Activated CD4-positive, alpha-beta T cell treated with anti-CD3 and anti-CD28 coated beads for 36 hours (primary cell): ENCODE measurements at places on chromosomes 3 and 15. TPM values are rescaled to one million over a fixed set of nuclear protein-coding genes. Genes with fewer than 3 reads are reported as not detected.
A peak's percentile ranks its signal among the peaks of the same experiment; 100 is the strongest.

DNA sequence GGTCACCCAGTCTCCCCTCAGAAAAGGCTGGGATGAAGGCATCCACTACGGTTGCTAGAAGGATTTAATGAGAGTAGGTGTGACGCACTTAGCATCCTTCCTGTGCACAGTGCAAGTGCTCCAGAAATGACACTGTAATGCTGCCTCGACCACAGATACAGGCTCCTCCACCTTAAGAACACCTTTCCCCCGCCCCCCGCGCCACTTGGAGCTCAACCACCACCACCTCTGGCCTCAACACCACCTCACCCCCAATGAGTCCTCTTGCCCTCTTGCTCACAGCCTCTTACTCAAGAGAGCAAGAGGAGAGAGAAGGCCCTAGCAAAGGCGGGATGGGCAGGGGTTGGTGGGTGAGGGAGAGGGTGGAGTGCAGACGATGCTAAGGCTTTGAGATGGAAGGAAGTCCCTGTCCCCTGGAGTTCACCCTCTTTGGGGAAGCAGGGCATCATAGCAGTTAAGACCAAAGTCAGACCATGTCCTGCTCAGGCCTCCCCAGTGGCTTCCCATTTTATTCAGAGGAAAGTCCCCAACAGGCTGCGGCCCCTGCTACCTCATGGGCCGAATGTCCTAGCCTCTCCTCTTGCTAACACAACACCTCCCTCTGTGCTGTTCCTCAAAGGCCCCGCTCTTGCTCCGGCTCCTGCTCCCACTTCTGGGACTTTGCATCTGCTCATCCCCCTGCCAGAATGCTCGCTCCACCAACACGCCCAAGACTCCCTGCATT lies 8.3 kb downstream of the STARD5 start:
- peak; percentile 47 for DNase-seq

DNA sequence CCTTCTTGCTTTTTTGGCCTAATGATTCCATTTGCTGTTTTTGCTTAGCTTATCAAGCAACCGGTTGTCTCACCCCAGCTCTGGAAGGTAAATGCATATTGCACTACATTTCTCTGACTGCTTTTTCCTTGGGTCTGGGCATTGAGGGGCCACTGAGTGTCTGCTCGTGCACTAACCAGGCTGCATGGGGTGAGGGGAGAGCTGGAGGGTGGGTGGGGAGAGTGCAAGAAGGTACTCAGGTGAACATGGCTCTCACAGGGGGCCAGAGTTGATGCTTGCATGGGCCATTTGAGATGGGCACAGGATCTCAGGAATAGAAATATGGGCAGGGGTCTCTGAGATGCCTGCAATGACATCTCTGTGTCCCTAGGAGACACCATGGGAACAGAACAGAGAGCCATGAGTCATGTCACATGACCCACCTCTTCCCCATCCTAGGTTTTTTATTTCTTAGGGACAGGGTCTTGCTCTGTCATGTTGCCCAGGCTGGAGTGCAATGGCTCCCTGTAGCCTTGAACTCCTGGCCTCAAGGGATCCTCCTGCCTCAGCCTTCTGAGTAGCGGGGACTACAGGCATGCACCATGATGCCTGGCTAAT lies 6.2 kb downstream of the ALPK3 start:
- no peak for DNase-seq

- no peak for DNase-seq
Observed at GRCh38 chr15:25089577-25089976, 134.8 kb downstream of the SNRPN start.

DNA sequence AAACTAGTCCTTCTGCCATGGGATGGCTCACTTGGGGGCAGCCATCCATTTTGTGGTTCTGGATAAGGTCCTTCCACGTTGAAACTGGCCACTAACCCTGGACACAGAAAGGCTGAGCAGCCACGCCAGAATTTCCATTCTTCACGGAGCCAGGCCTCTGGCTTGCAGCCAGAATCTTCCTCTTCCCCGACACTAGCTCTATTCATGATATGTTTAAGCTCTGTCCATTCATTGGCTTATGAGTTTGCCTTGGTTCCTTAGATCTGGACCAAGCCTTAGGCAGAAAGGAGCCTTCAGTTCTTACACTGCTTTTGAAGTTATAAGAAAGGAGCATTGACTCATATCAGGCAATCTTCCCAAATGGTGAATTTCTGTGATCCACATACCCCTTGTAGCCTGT lies 288.4 kb upstream of the GOLGA6L4 start:
- no peak for DNase-seq

GRCh38 chr3:141444586-141445285 lies 42.1 kb upstream of the RASA2 start:
- DNase-seq, result no peak

GRCh38 chr3:135800071-135800549 lies 165.4 kb upstream of the PPP2R3A start:
- DNase-seq, result no peak

- no peak for DNase-seq
Observed at GRCh38 chr15:49848282-49848724, 227.5 kb downstream of the DTWD1 start.

GRCh38 chr3:78260388-78260787 lies 1220.5 kb downstream of the ROBO2 start:
- DNase-seq, result no peak

GRCh38 chr3:168266335-168266734 lies 170.6 kb upstream of the GOLIM4 start:
- DNase-seq, result no peak

NR2F2 gene
- not detected for total RNA-seq

MKRN2OS gene
- total RNA-seq, result not detected
